ENCODE measurements at places on chromosomes 2 and 18.

DNA sequence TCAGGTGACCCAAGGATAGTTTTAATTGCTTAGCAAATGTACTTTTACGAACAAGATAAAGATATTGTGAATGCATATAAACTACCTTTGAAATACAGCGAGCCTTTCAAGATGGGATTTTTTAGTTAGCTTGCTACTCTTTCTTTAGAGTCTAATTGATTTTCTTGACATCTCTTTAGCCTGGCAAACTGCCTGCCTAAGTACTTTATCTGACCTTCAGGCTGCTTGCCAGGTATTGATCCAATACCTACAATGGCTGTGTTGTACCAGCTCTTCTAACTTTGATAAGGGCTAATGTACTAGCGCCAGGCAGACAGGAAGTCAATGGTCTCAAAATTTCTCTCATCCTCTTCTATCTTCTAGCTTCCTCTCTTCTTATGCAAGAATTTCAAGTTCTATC, 414.4 kb upstream of the ACVR2A start:
- DNase-seq: no peak

GRCh38 chr18:48134609-48135008, 204.2 kb upstream of the SMAD2 start:
- DNase-seq: no peak

DNA sequence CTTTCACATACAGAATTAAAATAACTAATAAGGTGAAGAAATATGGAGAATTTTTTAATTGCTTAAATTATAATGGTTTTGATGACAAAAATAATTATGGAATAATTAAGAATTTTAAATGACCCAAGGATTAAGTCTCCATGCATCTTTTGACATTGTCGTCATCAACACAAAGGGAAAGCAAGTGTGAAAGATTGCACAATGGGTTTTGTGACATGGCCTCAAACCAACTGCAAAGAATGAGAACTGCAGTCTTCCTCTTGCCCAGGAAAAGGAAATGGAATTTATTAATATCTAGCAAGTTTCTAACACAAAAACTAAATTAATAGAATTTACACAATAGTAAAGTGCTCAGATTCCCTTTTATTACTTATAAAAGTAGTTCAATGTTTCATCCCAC, 329.1 kb upstream of the PKDCC start:
- DNase-seq: no peak

DNA sequence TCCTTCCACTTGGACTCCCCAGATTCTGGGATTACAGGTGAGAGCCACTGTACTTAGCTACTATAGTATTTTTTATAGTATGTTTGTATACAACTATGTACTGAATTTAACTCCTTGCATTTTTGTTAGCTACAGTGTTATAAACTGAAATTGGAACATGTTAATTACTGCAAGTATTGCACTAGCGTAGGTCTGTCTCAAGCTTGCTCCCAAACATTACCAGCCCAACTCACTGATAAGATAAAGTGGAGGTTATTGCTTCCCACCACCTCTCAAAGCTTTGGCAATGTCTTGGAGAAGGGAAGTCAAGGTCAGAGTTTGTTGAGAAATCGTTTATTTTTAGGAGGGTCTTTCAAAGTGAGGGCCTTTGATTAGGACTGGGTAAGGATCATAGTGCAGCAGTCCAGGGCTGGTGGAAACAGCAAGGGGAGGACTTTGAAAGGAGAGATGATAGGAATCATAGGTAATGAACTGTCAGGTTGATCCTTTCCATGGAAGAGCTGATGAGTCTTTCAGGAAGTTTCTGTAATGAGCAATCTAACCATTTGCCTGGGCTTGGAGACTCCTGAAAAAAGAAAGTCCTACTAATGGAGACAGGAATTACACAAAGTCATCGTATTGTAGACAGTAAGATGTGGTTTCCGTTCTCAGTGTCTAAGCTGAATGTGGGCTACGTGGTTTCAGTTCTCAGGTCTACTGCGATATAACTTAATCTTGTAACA, 257.1 kb downstream of the MYO3B start:
- no peak for DNase-seq

GRCh38 chr18:77132369-77133050, at the start of gene MBP:
Gene MBP, minus strand, starts transcription at chr18:77132783. Its CDS starts 27,522 bp downstream, at chr18:77105261.
- DNase-seq: no peak

GRCh38 chr18:58335223-58335622, 291.2 kb downstream of the NEDD4L start:
- DNase-seq: no peak

- DNase-seq: no peak
These were observed 9.0 kb upstream of the MATN3 start for GRCh38 chr2:20021405-20022009.

DNA sequence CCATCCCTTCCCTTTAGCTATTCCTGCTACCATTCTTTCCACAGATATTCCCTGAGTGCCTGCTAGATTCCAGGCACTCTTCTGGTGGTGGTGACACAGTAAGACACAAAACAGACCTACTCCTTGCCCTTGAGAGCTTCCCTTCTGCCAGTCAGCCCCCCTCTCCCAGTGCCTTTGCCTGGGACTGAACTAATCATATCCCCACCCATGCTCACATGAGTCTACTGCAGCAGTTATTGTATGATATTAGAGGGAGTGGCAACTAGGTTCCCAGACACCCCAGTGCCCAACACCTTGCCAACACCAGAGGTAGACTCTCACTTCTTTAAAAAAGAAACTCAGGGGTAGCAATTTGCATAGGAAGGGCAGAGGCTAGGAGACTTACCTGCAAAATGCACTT, 7.2 kb upstream of the LBH start:
- no peak for DNase-seq

DNA sequence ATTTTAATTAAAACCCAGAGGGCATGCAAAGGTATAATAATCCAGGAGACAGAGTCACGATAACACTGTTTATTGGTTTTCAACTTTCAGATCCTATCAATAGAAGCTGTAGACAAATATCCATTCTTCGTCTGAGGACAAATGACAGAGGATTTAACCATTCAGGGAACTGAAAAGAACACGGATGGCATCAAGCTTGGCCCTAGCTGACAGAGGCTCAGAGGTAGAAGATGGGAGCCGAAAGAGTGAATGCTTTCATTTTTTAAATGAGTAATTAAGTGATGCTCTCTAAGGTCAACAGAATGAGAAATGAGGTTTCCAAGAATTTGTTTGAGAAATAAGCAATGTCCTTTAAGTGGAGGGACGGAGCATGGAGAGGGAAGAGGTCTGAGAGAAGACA, 62.1 kb downstream of the BCL2 start:
- DNase-seq: no peak

DNA sequence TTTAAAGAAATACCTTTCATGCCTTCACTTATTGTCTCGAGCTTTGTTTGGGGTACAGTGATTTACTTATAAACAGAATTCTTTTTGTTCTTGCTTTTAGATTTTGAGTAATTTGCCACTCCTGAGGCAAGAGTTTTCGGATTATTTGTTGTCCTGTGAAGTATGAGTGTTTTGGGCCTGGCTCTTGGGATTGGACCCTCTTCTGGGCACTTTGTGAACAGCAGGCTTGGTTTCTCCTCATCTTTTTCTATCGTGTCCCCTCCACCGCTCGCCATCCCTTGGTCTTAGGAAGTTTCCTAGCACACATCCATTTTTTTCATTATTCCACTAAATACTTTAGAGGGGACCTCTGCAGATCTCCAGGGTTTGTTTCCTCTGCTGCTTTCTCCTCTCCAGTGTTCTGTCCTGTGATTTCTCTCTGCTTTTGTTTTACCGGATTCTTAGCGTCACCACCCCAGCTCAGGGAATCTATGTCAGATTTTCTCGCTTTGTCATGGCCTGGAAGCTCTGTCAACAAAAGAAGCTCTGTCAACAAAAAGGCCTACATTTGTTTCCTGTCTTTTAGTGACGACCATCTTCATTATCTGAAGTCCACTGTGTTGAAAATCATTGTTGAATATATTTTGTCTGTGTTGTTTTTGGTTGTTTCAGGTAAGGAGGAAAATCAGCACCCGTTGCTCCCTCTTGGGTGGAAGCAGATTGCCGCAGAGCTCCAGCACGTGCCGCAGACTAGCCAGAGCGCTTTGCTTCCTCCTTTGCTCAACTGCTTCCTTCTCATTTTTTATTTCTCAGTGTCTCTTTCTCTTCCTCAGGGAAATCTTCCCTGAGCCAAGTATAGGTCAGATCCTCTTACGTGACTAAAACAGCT, 27.8 kb downstream of the ANKRD62 start:
- DNase-seq: no peak

GRCh38 chr18:68826121-68826520, 28.2 kb downstream of the CCDC102B start:
- DNase-seq: no peak

- no peak for DNase-seq
These were observed 293.5 kb downstream of the RNF144A start for GRCh38 chr2:7210712-7211111.

- no peak for DNase-seq
These were observed 1.1 kb upstream of the TMEM185B start for GRCh38 chr2:120224256-120224655.

GRCh38 chr2:40359811-40360210, 92.1 kb downstream of the SLC8A1 start:
- DNase-seq: no peak

- peak; percentile 33 for DNase-seq
These were observed 367 bp downstream of the TGFA start for GRCh38 chr2:70553334-70553583.

- peak; percentile 3 for DNase-seq
These were observed 4.2 kb downstream of the PLEKHA3 start for GRCh38 chr2:178484245-178485041.

DNA sequence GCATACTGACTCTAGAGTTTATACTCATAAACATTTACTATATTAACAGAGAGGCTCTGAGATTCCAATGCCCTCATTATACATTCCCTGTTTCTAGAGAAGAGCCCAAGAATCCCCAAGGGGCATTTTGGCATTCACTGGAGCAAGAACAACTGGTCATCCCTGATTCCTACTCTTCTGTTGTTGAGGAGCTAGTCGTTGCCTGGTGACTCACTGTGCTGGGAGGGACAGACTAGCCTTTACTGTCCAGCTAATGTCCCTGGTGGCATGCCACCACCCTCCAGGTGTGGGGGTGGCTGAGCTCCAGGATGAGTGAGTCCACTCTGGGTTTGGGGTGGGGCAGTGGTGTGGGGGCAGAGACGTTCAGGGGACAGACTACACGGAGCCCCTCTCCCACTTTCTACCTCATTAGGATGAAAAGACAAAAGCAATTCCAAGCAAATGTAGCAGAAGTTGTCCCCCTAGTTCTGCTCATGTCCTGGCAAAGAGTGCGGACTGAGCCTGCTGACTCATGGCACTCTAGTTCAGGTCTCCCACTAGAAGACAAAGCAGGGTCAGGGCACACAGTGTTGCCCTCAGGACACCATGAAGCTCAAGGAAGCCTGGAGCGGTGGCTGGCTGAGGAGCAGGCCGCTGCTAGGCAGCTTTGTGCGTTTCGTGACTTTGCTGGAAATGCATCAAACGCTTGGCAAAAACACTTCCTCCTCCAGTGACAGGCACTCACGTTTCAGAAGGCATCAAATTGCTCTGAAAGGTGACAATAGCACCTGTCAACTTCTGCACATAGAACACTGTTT, 49.4 kb downstream of the RHOB start:
- no peak for DNase-seq

DNA sequence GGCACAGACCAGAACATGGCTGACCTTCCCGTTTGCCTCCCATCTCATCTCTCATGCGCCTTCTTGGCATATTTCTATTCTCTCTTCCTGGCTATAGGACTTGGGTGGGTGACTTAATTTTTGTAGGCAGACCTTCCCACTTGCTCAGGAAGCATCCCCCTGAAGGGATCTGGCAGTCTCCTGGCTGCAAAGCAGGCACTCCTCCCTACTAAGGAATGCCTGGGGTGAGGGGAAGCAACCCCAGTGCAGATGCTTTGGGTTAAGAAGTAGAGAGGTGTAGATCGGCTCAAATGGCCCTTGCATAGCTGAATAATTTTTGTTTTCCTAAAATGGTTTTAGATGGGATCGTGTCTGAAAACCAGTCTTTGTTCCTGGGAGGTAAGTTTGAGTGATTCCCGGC, 17.6 kb downstream of the MCFD2 start:
- no peak for DNase-seq

GRCh38 chr2:219434718-219435525, at the start of gene SPEG:
Gene SPEG, plus strand, starts transcription at chr2:219434843. Its CDS starts 135 bp downstream, at chr2:219434978.
- DNase-seq: no peak

- DNase-seq: no peak
These were observed 124.8 kb downstream of the PHLPP1 start for GRCh38 chr18:62839874-62840713.
